ENCODE measurements at places on chromosomes 4 and X.

GRCh38 chr4:163249042-163249441 is 82.4 kb upstream of the NAF1 start:
- DNase-seq, result no peak

GRCh38 chr4:137422666-137423065 is 109.6 kb downstream of the PCDH18 start:
- no peak for DNase-seq

GRCh38 chr4:105631818-105632400 is 76.6 kb downstream of the INTS12 start:
- no peak for DNase-seq

- no peak for DNase-seq
Measured at GRCh38 chrX:74434336-74434735, 13.0 kb downstream of the SLC16A2 start.

- no peak for DNase-seq
Measured at GRCh38 chrX:119015407-119016237, 41.2 kb downstream of the LONRF3 start.

- no peak for DNase-seq
Measured at GRCh38 chrX:14591976-14592375, 62.6 kb downstream of the GLRA2 start.

DNA sequence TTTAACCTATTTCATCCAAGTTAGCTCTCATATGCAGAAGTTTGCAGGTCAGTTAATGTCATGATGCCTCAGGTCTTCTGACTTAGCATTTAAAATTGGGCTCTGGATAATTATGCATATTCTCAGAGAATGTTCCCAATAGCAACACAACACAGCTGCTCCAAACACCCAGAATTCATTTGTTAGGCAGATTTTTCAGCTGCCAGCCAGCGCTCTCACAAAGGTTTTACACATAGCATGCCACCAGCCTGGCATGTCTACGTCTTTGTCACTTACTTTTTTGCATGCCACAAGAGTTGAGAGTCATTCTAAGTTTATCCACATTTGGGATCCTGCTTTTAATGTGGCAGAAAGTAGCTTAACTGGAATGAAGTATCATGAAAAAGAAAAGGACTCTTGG is 84.8 kb downstream of the LIMCH1 start:
- DNase-seq, result no peak

GRCh38 chrX:55451626-55451989 is 319 bp upstream of the MAGEH1 start:
- no peak for DNase-seq

DNA sequence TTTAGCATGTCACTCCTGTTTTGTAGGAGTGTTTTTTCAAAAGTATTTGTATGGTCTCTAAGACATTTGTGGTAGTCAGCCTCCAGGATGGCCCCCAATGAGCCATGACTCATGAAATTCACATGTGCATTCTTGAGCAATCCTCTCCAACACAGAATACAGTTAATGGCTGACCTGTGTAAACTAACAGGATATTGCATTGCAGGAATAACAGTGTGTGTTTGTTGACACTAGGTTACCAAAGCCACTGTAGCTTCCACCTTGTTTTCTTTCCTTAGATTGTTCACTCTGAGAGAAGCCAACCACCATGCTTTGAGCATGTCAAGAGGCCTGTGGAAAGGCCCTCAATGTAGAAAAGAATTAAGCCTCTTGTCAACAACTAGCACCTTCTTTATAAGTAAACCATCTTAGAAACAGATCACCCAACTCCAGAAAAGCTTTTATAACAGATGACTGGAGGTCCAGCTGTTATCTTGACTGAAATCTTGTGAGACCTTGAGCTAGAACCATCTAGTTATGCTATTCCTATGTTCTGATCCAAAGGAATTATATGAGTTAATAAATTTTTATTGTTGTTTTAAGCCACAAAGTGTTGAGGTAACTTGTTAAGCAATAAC is 28.5 kb downstream of the TBCK start:
- no peak for DNase-seq

GRCh38 chr4:161314371-161314770 is 849.4 kb downstream of the FSTL5 start:
- DNase-seq, result no peak

DNA sequence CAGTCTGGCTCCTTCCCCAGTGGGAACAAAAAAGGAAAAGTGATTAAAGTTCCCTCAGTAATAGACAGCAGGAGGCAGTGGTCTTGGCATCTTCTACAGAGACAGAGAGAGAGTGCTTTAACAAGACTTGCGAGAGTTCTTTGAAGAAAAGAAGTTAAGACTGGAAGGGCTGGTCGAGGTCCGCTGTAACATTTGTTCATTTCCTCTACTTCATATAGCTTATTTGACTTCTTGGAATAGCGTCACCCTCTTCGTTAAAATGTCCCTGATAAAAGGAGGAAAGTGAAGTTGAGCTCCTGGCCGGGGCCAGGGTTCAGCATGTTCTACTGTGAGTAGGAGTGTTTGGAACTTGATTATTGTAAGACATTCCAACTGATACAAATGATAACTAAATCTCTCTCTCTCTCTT is 179.8 kb downstream of the SLIT2 start:
- no peak for DNase-seq

- DNase-seq, result no peak
Measured at GRCh38 chr4:55397126-55397436, 1.3 kb downstream of the TMEM165 start.

DNA sequence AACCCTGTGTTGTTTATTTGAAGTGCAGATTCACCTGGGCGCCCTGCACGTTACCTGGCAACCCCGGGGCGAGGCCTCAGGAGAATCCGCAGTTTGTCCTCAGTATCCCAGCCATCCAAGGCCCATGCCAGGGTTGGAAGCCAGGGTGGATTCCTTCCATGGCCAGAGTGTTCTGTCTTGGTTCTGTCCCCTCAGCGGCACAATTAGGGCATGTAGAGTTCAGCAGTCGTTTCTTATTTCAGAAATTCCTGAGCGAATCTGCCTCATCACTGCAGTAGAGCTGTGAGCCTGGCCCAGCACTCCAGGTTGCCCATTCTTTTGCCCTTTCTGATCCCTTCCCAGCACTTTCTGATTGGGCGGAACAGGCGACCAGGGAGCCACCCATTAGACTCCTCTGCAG is 29.9 kb upstream of the CLCN4 start:
- DNase-seq, result no peak

DNA sequence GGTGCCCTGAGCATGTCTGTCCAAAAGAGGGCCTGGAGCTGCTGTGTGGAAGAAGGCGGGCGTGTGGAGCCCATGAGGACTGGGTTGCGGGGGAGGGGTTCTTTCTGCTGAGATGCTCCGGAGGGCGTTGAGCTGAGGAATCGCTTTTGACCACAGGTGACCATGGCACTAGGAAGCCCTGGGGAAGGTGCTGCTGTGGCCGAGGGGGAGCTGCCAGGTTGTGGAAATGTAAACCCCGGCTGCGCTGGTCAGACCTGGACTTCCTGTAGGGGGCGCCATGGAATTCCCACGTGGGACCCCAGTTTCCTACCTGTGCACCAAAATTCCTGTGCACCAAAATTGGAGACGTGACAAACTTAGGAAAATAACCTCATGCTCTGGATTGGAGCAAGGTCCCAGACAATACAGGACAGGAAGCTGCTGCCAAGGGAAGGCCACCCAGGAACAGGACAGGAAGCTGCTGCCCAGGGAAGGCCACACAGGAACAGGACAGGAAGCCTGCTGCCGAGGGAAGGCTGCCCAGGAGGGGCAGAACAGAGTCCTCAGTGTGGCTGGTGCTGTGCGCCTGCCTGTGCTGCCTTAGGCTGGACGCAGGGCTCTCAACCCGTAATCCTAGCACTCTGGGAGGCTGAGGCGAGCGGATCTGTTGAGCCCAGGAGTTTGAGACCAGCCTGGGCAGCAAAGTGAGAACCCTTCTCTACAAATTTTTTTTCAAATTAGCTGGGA is 28.4 kb upstream of the UVSSA start:
- no peak for DNase-seq

- no peak for DNase-seq
Measured at GRCh38 chr4:37524267-37524666, 161.9 kb downstream of the RELL1 start.

DNA sequence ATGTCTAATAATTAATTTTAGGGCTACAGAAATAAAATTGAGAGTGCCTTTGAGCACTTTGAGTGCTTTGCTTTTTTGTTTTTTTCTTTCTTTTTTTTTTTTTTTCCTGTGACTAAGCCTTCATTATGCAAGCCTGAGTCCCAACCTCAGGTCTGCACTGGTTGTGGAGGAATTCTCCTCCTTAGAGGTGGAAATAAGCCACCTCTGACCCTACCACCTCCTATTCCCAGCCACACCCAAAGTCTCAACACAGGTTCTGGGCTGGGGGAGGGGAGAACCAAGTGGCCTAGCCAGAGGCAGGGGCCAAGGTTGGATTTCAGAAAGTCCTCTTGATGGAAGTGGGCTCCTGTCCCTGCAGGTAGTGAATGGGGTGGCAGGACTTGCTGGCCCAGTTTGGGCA is 180.2 kb downstream of the ARAP2 start:
- no peak for DNase-seq

- no peak for DNase-seq
Measured at GRCh38 chr4:158219623-158220022, 9.3 kb downstream of the TMEM144 start.

GRCh38 chr4:86521373-86521969 is 72.6 kb upstream of the PTPN13 start:
- no peak for DNase-seq

DNA sequence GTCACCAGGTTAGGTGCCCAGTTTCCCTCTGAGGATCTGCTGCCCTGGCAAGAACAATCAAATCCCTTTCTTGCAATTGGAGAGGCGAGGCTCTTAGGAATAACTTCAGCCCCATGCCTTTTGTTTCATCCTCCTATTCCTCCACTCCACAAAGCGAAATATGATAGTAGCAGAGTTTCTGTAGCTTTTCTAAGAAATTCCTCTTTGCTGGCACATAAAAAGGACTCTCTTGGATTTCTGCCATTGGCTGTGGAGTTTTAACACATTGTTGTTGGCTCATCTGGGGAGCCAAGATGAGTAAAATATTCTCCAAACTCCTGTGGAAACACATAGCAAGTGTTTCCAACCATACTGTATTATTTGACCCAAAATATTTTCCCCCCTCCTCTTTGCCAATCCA is 11.0 kb upstream of the ADGRG2 start:
- DNase-seq, result no peak

DNA sequence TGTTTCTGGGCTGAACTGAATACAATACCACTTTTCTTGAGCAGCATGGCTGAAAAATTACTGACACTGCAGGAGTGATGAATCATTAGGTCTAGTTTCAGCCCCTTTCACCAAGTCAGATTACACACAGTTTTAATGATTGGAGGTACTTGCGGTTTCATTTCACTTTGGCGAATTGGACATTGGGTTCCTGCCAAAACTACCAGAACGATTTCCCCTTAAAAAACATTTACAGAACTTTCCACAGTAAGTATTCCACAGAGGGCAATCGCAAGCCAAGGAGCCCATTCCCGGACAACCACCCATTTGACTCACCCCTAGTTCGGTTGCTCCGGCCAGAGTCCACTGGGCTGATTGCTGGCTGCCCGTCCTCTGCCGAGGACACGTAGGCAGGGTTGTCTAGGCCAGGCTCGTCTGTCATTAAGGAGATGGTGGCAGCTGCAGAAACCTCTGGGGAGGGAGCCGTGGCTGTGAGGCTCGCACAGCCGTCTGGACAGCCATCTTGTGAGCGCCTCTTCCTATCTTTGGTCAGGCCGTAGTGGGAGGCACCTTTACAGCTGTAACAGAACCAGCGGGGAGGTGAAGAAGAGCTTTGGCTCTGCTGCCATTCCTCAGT is 83.5 kb downstream of the LNX1 start:
- no peak for DNase-seq

- no peak for DNase-seq
Measured at GRCh38 chr4:10662937-10663336, 21.6 kb downstream of the CLNK start.

DNA sequence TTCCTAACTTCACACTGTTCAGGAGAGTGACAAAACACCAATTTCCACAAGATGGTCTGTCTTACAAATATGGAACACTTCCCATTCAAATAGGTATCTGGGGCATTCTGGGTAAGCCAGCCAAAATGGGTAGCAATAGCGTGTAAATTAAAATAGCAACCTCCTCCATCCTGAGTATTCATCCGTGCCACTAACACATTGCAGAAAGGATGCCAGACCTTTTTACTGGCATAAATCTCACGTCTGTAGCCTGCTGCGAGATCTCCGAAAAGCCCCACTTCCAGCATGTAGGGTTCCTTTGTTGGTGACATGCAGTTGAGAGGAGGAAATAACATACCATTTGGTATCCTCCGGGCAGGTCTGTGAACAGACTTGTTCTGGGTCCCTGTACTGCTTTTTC is 52.7 kb upstream of the RAI2 start:
- no peak for DNase-seq

DNA sequence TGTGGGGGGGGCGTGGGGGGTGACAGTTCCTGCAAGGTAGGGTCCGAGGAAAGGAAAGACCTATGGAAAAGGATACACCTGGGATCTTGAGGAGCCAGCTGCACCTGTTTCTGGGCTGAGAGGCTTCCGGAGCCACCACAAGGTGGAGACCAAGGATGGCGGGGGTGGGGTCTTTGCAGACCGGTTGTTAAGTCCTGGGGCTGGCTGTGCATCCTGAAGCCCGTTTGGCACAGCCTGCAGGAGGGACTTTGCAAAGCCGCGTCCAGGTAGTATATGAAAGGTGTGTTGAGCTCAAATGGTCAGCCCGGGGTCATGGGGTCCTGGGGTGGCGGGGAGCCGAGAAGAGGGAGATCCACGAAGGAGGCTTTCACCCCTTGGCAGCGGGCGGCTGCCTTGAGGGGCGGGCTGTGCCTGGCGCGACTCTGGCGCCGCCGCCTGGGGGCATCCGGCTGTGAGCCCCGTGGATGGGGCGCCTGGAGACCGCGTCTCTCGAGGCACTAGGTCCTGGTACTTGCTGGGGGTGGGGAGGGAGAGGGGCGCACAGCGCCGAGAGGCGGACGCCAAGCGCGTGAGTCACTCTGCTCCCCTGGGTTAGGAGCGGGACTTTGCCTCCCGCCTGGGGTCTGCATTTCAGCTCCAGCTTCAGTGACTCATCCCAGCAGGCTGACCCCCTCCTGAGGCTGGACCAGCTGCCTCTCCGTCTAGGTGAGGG is 58.2 kb upstream of the DYNLT3 start:
- DNase-seq, result no peak
